Uterus (tissue), 4 donors: ENCODE measurements at places on chromosomes 13 and 19. TPM values are rescaled to one million over a fixed set of nuclear protein-coding genes. Genes with fewer than 3 reads are reported as not detected.

DNA sequence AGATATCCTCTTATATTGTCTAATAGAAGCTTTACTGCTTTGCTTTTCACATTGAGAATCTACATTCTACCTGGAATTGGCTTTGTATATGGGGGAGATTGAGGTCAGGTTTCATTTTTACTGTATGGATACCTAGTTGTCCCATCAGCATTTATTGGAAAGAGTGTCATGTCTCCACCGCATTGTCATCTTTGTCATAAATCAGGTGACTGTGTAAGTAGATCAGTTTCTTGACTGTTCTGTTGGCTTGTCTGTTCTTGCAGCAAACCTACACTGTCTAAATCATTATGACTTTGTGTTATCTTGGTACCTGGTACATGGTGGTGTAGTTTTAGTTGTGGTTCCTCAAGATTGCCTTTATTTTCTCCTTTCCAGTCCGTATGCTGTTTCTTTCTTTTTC, 5.8 kb downstream of the URI1 start:
- no peak for DNase-seq

GRCh38 chr13:48849515-48849914, 126.2 kb upstream of the FNDC3A start:
- DNase-seq: no peak

DNA sequence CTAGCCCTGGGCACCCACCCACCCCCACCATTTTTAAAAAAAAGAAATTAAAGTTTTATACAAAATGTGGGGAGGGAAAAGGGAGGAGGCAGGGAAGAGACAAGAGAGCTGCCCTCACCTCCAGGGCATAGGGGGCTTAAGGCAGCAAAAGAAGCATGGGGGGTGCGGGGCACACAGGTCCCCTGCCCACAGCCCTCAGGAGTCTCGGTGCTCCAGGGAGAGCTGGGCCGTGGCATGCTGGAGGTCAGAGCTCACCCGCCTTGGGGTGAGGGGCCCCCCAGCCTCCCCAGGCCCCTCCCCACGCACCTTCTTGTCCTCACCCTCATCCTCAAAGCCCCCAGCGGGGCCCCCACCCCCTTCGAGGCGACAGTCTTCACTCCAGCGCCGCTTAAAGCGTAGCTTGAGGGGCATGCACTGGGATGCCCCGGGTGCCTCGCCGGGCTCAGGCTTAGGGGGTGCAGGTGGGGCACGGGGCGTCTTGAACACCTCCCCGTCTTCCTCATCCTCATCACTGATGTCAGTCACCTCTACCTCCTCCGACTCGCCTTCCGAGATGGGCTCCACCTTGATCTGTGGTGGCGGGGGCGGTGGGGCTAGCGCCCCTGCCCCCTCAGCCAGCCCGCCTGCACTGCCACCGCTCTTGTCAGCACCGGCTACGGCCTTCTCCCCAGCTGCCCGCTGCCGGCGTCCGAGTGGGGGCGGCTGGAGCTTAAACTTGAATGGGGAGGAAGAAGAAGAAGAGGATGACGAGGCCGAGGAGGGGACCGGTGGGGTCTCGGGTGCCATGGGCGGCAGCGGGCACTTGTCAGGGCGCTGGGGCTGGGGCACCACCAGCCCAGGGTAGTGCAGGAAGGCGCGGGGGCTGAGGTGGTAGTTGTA, 6.1 kb upstream of the GSK3A start:
- DNase-seq: no peak

DNA sequence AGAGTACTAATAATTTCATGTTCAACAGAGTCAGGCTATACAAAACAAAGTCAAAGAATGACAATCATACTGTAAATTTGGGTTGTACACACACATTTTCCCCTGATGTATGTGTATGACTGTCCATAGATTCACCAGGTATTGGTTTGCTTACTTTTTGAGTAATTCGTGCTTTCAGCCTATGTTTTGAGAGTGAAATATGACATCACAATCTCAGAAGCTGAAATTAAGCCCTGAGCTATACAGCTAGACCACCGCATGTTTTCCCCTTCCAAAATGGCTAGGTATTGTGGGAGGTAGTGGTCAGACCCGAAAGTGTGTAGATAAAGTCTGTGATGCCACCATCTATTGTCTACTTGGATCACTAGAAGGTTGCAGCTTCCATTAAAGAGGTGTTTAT, 102.8 kb downstream of the KATNAL1 start:
- DNase-seq: no peak

DNA sequence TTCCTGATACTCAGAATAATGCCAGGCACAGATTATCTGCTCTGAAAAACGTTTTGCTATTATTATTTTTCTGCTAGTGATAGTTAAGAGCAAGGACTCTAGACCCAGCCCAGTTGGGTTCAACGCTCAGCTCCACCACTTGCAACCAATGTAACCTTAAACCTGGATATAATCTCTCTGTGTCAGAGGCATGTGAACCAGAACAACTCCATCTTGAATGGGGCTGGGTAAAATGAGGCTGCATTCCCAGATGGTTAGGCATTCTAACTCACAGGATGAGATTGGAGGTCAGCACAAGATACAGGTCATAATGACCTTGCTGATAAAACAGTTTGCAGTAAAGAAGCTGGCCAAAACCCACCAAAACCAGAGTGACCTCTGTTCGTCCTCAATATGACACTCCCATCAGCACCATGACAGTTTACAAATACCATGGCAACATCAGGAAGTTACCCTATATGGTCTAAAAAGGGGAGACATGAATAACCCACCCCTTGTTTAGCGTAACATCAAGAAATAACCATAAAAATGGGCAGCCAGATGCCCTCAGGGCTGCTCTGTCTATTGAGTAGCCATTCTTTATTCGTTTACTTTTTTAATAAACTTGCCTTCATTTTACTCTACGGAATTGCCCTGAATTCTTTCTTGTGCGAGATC, 13.6 kb downstream of the FAM187B start:
- no peak for DNase-seq

Gene FEM1A
- total RNA-seq: 9.4 TPM

Gene SPRED3
- 5.7 TPM for total RNA-seq

Gene TSHZ3
- total RNA-seq: 26.6 TPM

Gene ZNF560
- not detected for total RNA-seq

Gene ATP8A2
- total RNA-seq: 0.64 TPM
